ENCODE measurements at places on chromosomes 4 and X. TPM values are rescaled to one million over a fixed set of nuclear protein-coding genes. Genes with fewer than 3 reads are reported as not detected.

The PRRG1 gene
- total RNA-seq = 17.5 TPM

The ITIH6 gene
- total RNA-seq = 0.11 TPM

The GC gene
- not detected for total RNA-seq

The SHROOM3 gene
- total RNA-seq = 51.4 TPM

The NAA11 gene
- total RNA-seq = not detected

The GATA1 gene
- total RNA-seq = 0.44 TPM
